ENCODE measurements at places on chromosomes 12 and 14.

DNA sequence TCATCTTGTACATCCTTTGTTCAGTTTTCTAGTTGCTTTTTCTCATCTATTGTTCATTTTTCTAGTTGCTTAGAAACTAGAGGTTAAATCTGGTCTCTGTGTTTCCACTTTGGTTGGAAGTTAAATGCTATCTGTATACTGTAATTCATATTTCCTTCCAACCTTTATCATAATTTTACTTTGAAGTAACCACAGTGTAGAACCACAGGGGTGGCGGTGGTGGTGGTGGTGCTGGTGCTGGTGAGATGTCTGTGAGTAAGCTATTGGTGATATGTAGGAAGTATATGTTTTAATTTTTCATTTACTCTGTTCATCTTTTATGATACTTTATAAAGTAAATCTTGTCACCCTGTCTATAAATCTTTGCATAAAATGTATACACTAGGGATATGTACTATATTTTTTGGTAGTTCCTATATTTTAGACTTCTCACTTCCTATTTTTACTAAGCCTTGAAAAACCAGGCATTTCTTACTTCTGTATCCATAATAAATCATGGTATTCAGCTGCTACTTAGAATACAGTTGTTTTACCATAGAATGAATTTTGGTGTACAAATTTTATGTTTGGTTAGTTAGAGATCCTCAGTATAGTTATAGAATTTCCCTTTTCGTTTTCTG is 31.9 kb downstream of the CCDC91 start:
- no peak for DNase-seq

- no peak for DNase-seq
Measured at GRCh38 chr12:9606247-9606646, 1.5 kb downstream of the KLRB1 start.

GRCh38 chr12:24476310-24476709 is 472.6 kb downstream of the BCAT1 start:
- DNase-seq, result no peak

GRCh38 chr14:100359881-100360280 is 36.7 kb downstream of the SLC25A47 start:
- no peak for DNase-seq

DNA sequence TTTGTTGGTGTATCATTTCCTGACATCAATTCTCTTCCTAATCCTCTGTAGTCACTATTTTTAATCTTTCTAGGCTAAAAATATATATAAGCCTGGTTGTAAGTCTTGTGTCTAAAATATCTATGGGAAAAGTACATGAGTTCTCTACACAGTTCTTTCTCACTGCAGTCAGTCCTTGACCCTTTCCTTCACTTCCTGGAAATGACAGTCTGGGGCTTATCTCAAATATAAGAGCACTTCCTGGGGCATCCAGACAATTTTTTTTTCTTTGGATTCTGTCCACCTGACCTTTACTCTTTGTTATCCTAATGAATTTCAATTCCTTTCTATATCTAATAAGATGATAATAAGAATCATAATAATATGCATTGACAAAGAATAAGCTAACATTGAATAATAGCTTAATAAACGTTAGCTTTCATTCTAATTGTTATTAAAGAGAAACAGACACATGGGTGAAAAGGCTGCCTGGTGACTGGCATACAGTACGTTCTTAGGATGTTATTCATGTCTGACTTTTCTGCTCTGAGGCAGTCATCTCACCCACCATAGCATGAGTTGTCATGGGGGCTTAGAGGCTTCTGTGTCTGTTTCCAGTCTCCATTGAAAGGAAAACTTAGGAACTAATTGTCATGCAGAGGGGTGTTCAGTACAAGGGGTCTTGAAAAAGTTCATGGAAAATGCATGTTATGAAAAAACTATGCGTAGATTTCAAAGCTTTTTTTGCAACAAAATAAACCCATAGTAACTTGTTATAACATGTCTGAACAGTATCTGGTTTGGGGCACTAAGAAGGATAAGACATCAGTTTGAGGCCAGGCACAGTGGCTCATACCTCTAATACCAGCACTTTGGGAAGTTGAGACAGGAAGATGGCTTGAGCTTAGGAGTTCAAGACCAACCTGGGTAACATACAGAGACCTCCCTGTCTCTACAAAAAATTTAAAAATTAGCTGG is 66.2 kb upstream of the DNM1L start:
- no peak for DNase-seq

GRCh38 chr14:52900731-52901130 is 50.1 kb downstream of the FERMT2 start:
- no peak for DNase-seq

GRCh38 chr14:29743531-29743930 is 184.1 kb downstream of the PRKD1 start:
- no peak for DNase-seq

DNA sequence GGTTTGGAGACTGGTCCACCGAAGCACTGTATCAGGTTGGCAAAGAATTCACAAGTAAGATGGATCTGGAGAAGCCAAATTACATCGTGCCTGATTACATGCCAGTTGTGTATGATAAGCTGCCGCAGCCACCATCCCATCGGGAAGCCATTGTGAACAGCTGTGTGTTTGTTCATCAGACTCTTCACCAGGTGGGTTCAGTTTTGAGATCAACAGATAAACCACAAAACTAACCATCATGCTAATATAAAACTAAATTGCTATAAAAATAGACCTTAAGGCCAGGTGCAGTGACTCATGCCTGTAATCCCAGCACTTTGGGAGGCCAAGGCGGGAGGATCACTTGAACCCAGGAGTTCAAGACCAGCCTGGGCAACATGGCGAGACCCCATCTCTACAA is 58.9 kb downstream of the HSP90AA1 start:
- no peak for DNase-seq

- no peak for DNase-seq
Measured at GRCh38 chr12:95541436-95541835, 9.8 kb downstream of the USP44 start.

GRCh38 chr14:50085570-50086320 is 30.6 kb downstream of the VCPKMT start:
- DNase-seq, result no peak

DNA sequence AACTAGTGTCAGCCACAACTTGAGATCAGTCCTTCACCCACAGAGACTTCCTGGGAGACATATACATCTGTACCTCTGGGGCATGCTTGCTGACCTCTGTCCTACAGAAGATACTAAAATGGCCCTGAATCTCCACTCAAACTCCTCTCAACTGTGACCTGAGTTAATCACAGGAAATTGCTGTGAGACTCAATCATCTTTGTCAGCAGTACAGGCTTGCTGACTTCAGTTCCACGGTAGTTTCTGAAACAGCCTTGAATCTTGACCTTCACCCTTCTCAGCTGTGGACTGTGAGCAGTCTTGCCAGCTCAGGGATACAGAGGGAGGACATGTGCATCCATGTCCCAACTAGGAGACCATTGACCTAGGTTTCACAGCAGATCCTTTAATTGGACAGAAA is 1.4 kb upstream of the KLRC1 start:
- no peak for DNase-seq

DNA sequence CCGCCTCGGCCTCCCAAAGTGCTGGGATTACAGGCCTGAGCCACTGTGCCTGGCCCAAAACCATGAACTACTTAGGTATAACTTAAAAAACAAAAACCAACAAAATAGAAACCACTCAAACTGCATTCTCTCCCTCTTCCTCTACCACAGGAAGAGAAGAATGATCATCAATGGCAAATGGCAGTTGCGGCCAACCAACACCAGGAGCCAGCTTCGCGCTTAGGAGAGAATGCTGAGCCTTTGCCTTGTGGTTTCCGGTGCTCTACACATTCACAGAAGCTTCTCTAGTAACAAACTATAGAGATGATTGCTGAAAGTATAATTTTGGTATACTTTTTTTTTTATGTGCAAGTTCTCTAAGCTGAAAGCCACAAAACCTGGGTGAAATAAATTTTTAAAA is 17.1 kb downstream of the CATSPERB start:
- DNase-seq, result no peak

- no peak for DNase-seq
Measured at GRCh38 chr14:70527501-70528105, 7.2 kb downstream of the ADAM20 start.

- DNase-seq, result no peak
Measured at GRCh38 chr12:30461026-30461615, 234.5 kb downstream of the IPO8 start.

GRCh38 chr14:72714871-72715214 is 179.1 kb downstream of the DPF3 start:
- DNase-seq, result no peak

GRCh38 chr12:117052386-117053049 is 46.7 kb downstream of the TESC start:
- DNase-seq, result no peak

DNA sequence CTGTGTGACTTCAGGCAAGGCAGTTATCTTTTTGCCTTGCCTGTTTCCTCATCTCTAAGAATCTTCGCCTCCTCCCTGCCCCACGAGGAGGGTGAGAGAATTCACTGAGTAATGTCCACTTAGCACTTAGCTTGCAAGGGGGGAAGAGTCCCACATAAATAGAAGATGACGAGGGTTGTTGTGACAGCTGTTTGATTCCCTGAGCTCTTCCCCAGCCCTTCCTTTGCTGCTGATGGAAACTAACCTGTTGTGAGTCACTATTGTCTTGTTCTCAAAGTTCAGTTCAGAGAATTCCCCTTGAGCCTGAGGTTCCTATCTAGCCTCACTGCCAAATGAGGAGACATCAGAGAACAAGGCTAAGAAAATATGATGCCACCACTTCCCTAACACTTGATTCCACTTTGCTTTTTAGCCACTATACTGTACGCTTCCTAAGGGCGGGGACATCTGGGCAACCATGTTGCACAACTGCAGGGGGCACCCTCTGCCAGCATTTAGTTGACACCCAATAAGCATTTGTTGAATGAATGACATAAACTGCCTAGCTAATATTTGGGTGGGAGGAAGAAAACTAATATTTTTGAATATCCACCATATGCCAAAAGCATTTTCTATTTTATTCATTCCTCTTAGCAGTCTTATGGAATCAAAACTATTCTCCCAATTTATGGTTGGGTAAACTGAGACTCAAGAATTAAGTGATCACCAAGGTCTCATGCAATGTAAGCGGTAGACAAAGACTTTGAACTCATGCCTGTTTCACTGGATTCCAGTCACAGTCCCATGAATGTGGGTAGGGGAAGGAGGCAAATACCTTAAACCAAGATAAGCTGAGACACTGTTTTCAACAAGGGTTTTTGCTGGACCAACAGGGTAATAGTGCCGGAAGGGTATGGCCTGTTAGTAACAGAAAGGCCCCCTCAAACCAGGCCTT is 77.6 kb downstream of the ZFP36L1 start:
- DNase-seq, result no peak

DNA sequence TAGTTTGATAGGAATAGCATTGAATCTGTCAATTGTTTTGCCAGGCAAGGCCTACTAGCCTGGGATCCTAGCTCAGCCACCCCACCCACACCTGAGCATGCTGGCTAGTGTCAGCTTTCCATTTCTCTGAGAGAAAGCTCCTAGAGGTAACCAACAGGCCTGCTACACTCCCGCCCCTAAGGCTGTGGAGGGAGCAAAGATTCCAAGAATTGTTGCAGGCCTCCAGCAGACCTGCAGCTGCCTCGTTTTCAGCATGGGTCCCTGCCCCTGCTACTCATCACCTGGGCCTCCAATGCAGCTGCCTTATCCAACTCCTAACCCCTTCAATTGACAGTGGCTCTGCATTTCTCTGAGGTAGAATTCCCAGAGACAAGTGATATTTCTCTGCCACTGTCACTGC is 852.4 kb upstream of the MDGA2 start:
- DNase-seq, result no peak

- no peak for DNase-seq
Measured at GRCh38 chr12:11814374-11814773, 164.9 kb downstream of the ETV6 start.

- no peak for DNase-seq
Measured at GRCh38 chr12:77720258-77720657, 110.4 kb upstream of the NAV3 start.

Measured in NCI-H1417 treated with DMSO at 0.1 percent for 48 hours (cell line).